Glomerular endothelial cell (primary cell): ENCODE measurements at places on chromosomes 2 and 18.

GRCh38 chr18:2324459-2324858 is 246.8 kb downstream of the METTL4 start:
- DNase-seq: no peak

- DNase-seq: no peak
Measured at GRCh38 chr18:52907543-52908308, 567.7 kb downstream of the DCC start.

GRCh38 chr2:61988462-61989366 is 83.2 kb downstream of the COMMD1 start:
- DNase-seq: no peak

GRCh38 chr2:115214050-115214449 is 771.6 kb downstream of the DPP10 start:
- no peak for DNase-seq

GRCh38 chr2:85635011-85635410 is 19.0 kb downstream of the USP39 start:
- DNase-seq: no peak

DNA sequence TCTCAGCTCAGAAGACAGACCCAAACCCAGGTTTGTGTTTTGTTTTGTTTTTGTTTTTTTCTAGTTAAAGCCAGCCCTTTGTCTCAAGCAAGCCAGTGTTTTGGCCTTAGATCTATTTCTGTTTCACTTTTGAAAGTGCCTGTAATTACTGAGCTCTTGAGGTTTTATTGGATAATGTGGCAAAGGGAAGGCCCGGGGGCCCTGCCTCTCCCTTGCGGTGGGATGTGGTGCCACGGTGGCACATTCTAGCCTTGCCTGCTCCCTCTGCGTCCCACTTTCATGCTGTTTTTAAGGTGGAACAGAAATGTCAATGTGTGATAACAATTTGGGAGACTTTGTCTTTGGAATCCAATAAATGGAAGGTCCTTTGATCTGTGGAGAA is 2.5 kb downstream of the HPCAL1 start:
- DNase-seq: no peak

- DNase-seq: no peak
Measured at GRCh38 chr2:118815731-118816130, 31.7 kb downstream of the EN1 start.
